ENCODE measurements at places on chromosomes 3 and 15. TPM values are rescaled to one million over a fixed set of nuclear protein-coding genes. Genes with fewer than 3 reads are reported as not detected.

Gene GPR149
- total RNA-seq = 1.7 TPM

DNA sequence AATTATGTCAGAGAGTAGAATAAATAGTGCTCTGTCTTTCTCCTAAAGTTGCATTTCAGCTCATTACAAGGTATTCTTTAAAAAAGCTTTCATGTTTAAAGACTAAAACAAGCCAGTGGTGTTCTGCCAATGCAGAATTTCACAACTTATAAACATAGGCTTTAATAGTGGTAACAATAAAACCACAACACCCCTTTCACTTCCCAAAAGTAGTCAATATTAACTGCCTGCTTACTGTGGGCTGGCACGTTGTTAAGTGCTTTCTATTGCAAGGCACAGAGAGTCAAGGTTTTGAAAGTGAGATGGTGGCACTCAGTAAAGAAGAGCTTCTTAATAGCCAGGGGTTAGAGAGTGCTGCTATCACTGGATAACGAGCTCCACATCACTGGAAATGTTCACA, 8.4 kb upstream of the RTP1 start:
- DNase-seq = no peak

GRCh38 chr3:11085093-11085840, 69.0 kb upstream of the HRH1 start:
- no peak for DNase-seq

GRCh38 chr15:72358650-72359171, 17.1 kb downstream of the HEXA start:
- DNase-seq = no peak

DNA sequence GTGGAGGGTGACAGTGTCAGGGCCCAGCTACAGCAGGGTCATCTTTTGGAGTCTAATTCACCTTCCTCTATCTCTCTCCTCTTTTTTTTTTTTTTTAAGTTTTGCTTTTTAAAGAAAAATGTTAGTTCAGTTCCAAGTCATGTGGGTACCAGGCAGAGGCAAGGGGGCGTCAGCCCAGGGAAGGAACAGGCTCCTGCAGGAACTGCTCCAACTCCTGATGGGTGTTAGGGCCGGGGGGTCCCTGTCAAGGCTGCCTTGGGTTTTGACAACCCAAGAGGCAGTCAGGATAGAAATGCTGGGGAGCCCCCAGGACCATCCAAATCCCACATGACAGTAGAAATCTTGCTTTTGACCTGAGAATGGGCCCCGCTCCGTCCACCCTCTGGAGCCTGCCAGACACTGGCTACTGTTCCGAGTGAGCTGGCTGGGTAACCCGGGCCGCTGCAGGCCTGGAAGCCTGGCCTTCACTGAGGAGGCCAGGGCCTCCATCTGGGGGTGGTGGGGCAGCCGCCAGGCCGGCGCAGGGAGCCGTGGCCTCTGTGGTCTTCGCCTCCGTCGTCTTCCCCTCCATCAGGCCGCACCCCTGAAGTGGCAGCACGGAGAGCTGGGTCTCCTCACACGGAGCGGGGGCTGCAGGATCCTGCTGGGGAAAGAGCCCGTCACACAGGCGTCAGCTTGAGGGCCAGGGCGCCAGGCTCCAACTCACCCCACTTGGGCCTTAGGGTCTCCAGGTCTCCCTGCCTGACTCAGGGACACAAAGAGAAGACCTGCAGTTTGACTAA, 24.2 kb downstream of the RNU5B-1 start:
- DNase-seq = no peak

Data from umbilical cord (tissue), 2 donors.